Smooth muscle cell of the pulmonary artery (primary cell): ENCODE measurements at places on chromosomes 12 and 14. TPM values are rescaled to one million over a fixed set of nuclear protein-coding genes. Genes with fewer than 3 reads are reported as not detected.

The MANSC4 gene
- total RNA-seq, result not detected in 2 replicates

The TRHDE gene
- total RNA-seq, result 1.6 and 3.5 TPM in 2 replicates

The TAS2R10 gene
- 0.83 and 1.2 TPM in 2 replicates for total RNA-seq

The ACOT6 gene
- not detected in 2 replicates for total RNA-seq

The RNF212B gene
- total RNA-seq, result not detected in 2 replicates

The CYP27B1 gene
- 0.20 and 0.79 TPM in 2 replicates for total RNA-seq

The KRT72 gene
- total RNA-seq, result not detected in 2 replicates

The KRT5 gene
- 0.52 and 1.8 TPM in 2 replicates for total RNA-seq

The ZDHHC22 gene
- not detected in 2 replicates for total RNA-seq
